ENCODE measurements at places on chromosomes 16 and 17.

GRCh38 chr17:62760059-62760944 is 47.8 kb downstream of the MARCHF10 start:
- DNase-seq, result no peak

DNA sequence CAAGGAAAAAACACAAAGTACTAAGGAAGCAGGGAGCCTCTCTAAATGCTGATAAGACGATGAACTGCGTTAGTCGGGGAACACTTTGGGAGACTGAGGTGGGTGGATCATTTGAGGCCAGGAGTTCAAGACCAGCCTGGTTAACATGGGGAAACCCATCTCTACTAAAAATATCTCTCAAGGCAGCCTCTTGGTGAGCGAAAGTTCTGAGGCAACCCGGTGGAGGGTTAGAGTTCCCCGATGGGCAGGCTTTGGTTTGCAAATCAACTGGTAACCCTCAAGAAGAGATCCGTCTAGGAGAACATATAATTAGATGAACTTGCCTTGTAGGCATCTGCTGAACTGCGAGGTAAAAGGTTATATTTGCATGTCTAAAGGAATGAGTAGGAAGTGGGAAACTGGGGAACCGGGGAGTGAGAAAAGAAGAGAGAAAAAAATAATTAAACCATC is 44.6 kb downstream of the WSB1 start:
- no peak for DNase-seq

GRCh38 chr16:64627781-64628180 is 494.1 kb downstream of the CDH11 start:
- no peak for DNase-seq

GRCh38 chr17:27339836-27340550 is 46.1 kb downstream of the WSB1 start:
- no peak for DNase-seq
